Kasumi-1 (cell line): ENCODE measurements at places on chromosomes 2 and 18.
A peak's percentile ranks its signal among the peaks of the same experiment; 100 is the strongest.

DNA sequence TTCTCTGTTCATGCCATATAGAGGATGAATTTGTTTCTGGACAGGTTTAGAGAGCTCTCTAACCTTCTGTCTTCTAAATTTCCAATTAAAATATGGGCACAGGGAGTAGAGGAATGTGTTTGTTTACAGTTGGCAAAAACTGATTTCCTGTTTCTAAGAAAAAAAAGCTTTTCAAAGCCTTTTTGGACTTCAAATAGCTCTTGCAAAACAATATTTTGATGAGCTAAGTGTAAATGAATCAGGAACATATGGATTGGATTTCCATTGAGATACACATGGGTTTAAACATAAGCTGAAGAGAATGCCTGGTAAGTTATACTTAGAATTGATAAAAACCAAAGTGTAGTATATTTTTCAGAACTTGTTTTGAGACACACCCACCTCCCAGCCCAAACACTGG is 677.5 kb downstream of the NYAP2 start:
- no peak for DNase-seq

GRCh38 chr18:69830189-69830588 is 117.5 kb downstream of the CD226 start:
- no peak for DNase-seq

GRCh38 chr2:144671695-144672455 is 152.0 kb upstream of the ZEB2 start:
- DNase-seq = peak; percentile 89

DNA sequence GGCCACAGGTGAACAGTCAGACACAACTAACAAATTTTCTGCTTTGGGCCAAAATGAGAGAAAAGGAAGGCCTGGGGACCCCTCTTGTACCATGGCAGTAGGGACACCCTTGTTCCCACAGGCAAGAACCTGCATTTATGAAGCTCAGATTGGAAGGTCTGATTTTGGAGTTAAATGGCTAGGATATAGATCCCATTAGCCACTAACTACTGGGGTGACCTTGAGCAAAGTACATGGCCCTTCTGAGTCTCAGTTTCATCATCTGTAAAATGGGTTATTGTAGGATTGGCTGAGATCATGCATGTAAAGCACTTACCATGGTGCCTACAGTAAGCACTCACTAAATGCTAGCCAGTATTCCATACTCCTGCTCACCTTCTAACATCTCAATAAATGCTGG is 101.6 kb upstream of the DAPL1 start:
- no peak for DNase-seq

DNA sequence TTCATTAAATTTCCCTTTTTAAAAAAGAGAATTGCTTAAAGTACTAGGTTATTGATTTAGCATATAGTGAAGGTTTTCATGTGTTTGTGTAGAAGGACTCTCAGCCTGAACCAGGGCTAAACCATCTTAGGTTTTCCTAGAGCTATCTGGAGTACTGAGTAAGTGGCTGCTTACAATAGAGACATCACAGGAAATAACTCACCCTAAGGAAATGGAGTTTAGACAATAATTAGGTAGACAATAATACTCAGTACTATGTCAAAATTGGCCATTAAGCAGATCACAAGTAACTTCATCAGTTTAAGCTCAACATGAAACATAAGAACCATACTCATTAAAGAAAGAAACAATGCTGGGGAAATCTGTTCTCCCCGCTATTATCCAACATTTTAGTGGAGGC is 240.0 kb downstream of the RND3 start:
- no peak for DNase-seq
